ENCODE measurements at places on chromosomes 5 and 9.

DNA sequence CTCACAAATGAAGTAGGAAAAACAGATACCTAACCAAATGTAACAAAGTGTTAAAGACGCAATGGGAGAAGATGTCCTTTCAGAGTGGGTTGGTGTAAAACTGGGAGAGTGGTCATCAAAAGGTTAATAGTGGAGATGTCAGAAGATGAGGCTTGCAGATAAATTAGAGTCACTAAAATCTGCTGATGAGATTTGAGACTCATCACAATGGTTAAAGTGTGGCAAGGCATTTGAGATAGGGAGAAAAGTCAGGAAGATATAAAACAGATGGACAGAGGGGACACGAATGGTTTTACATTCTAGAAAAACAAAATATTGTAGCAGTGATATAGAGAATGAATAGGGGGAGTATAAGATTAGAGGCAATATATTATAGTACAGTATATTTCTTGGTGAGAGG, 406.0 kb upstream of the SEMA6A start:
- DNase-seq, result no peak

DNA sequence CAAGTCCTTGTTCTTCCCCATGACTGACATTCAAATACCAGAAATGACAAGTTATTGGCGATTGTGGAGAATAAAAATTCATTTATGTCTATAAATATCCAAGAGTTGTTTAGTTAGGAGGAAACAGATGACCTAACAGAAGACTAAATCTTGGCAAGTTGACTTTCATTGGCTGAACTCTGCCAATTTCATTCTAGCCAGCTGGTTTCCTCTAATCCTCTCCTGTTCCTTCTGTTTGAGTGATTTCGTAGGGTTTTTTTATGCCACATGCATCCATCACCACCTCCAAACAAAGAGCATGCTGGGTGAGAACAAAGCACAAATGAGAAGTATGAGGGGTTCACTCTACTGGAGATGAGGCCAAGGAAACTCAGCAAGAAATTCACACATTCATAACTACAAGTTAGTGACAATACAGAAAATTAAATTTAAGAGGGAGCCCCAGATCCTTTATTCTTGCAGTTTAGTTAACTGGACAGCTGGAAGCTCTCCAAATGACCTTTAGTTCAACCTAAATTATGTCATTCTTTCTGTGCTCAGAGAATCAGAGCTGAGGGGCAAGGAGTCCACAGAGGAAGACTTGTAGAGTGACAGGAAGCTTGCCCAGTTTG, 932.0 kb downstream of the TLE4 start:
- no peak for DNase-seq

DNA sequence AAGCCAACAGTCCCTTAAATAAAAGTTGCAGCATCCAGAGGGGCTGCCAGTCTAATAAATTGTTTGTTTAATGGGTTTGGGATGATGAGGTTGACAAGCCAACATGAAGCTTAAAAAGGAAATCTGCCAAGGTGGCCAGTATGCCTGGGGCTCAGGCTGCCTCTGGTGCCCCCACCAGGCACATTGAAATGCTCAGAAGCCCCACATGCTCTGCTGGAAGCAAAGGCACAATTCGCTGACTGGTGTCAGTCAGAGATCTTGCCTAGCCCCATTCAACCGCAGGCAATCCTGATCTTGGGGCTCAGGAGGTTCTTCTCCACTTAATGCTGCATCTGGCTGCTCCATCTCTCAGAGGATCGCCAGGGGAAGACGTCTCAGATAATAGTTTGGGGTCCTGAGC, 44.2 kb upstream of the TCERG1 start:
- DNase-seq, result no peak

GRCh38 chr5:74631081-74631953, 9.2 kb downstream of the ENC1 start:
- DNase-seq, result no peak

All from NCI-H526 (cell line).